Activated CD4-positive, alpha-beta memory T cell treated with anti-CD3 and anti-CD28 coated beads, Interleukin-2, amount 10 ng/mL, durations not matched to agents 7 days and 5 days (primary cell): ENCODE measurements at places on chromosomes 11 and 22.

GRCh38 chr11:47577460-47578041, 1.2 kb downstream of the KBTBD4 start:
- H3K4me1 ChIP-seq, result peaks cover 39% of the 10 kb centered on the region
- no peak for DNase-seq
- H3K27ac ChIP-seq, result no peak overlapping the region
- H3K4me3 ChIP-seq, result peak overlapping the region; percentile 91
- no peaks in the 10 kb centered on the region for H3K27me3 ChIP-seq

- no peaks in the 10 kb centered on the region for H3K27me3 ChIP-seq
- H3K27ac ChIP-seq, result no peak overlapping the region
- no peak for DNase-seq
- H3K4me1 ChIP-seq, result no peaks in the 10 kb centered on the region
These were observed 335.8 kb upstream of the DDI1 start for GRCh38 chr11:103700622-103701021.

GRCh38 chr11:69726481-69726880, 22.7 kb upstream of the FGF19 start:
- H3K36me3 ChIP-seq, result no peaks in the 10 kb centered on the region
- H3K4me1 ChIP-seq, result no peaks in the 10 kb centered on the region
- H3K27ac ChIP-seq, result no peak overlapping the region

DNA sequence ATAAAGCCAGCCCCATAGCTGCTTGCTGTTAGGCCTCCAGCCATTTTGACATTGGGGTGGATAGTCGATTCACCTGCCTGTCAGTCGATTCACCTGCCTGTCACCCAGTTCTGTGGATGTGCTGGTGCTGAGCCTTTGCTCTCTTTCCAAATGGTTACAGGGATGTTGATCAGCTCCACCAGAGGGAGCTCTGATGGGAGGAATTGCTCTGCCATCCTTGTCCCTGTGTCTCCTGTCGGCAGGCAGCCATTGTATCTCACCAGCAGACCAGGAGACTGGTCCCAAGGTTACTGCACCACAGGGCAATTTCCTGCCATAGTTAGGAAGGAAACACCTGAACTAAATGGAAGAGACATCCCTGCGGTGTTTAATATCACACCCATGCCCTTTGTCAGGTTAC, 6.1 kb downstream of the MPEG1 start:
- no peaks in the 10 kb centered on the region for H3K36me3 ChIP-seq
- H3K4me3 ChIP-seq, result no peak overlapping the region
- no peak for DNase-seq
- no peak overlapping the region for H3K27ac ChIP-seq
- peaks cover 18% of the 10 kb centered on the region for H3K4me1 ChIP-seq

DNA sequence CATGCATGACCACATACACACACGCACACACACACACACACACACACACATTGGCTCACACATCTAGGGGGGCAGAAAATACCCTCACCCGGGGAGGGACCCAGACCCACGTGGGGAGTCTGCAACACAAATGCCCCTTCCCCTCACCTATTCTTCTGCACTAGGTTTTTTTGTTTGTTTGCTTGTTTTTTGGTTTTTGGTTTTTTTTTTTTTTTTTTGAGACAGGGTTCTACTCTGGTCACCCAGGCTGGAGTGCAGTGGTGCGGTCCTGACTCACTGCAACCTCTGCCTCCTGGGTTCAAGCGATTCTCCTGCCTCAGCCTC, 28.4 kb downstream of the WEE1 start:
- no peak overlapping the region for H3K27ac ChIP-seq
- peaks cover 25% of the 10 kb centered on the region for H3K4me1 ChIP-seq
- DNase-seq, result no peak
- H3K27me3 ChIP-seq, result peaks cover 22% of the 10 kb centered on the region

- H3K36me3 ChIP-seq, result no peaks in the 10 kb centered on the region
- DNase-seq, result no peak
- no peak overlapping the region for H3K4me3 ChIP-seq
- peaks cover 3% of the 10 kb centered on the region for H3K4me1 ChIP-seq
These were observed 141.9 kb downstream of the IGLL1 start for GRCh38 chr22:23438216-23438615.

DNA sequence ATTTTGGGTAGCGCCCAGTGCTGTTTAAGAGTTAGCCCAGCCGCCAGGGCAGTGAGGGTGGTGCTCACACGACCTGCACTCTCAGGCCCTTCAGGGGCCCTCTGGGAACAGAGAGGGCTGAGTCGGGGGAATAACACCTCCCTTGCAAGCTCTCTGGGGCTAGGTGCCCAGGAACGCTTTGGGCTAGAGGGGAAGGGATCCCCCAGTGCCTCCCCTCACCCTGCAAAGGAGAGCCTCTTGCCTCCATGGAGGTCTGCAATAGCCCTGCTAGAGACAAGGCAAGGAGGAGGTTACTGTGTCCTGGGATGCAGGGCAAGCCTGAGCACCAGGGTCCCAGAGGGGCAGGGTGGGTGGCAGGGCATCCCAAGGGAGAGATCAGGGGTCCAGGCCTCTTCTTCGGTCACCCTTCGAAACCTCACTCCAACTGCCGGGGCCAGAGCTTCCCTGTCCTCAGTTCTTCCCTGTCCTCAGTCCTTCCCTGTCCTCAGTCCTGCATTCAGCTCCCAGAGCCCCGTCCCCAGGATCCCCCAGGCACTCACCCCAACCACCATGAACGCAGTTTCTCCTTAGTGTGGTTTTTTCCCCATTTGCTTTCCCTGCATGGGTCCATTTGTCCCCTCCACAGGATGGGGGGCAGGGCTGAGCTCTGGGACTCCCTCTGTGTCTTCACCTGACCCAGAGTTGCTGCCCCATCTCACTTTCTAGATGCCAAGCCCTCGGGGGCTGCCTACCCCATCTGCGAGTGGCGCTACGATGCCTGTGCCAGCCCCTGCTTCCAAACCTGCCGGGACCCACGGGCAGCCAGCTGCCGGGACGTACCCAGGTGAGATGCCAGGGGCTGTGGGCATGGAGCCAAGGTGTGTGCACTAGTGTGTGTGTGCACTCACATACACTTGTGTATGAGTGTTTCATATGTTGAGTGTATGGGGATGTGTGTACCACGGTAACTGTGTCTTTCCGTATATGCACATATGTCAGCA, 60.8 kb downstream of the OTOG start:
- H3K27ac ChIP-seq, result no peak overlapping the region
- no peak for DNase-seq
- no peaks in the 10 kb centered on the region for H3K36me3 ChIP-seq
- no peaks in the 10 kb centered on the region for H3K4me1 ChIP-seq

DNA sequence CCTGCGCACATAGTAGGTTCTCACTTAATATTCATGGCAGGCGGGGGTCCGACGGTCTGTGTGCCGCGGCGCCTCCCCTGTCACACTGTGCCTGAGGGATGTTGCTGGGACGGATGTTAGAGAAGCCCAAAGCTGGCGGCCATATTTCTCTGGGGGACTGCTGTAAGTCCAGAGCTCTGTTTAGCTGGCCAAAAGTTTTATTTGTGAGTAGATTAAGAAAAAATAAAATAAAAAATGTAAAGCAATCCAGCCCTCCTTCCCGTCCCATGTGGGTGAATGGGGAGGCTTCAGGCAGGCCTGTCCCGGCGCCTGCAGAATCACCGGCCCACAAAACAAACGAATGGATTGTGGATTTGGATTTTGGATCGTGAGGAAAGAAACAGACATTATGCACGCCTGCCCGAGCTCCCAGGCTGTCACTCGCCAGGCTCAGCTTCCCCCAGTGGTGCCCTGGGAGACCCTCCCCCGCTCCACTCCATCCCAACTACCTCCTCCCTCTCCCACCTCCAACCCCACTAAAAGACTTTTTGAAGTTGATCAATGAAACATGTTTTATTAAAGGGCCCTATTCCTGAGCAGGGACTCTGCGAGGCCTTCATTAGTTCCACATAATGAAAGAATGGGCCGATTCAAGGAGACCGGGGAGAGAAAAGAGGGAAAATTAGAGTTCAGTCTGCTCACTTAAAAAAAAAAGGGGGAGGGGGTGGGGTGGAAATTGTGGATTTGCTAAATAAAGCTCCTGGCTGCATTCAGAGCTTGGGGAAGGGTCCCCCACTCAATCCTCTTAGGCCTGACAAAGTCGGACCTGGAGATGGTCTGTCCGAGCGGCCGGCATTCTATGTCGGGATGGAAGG, 20.4 kb upstream of the SCUBE1 start:
- no peaks in the 10 kb centered on the region for H3K36me3 ChIP-seq
- H3K4me3 ChIP-seq, result no peak overlapping the region
- H3K27ac ChIP-seq, result no peak overlapping the region
- H3K4me1 ChIP-seq, result no peaks in the 10 kb centered on the region
- peaks cover 31% of the 10 kb centered on the region for H3K27me3 ChIP-seq

DNA sequence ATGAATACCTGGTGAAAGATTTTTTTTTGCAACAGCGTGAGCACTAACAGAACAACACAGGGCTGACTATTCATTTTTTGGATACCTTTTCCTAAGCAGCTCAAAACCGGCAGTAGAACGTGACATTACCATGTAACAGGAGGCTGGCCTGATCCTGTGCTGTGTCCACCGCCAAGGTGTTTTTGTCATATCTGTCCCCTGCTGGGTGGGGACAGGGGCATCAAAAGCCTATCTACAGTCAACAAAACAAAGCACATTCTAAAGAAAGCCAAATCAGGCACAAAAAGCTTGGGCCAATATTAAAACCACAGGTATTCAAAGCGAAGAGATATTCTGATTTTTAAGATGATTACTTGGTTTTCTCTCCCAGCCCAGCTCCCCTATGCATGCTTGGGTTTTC, 151.2 kb downstream of the LRRC4C start:
- no peak overlapping the region for H3K27ac ChIP-seq
- DNase-seq, result no peak
- no peak overlapping the region for H3K4me3 ChIP-seq
- no peaks in the 10 kb centered on the region for H3K27me3 ChIP-seq
- H3K36me3 ChIP-seq, result no peaks in the 10 kb centered on the region
- no peaks in the 10 kb centered on the region for H3K4me1 ChIP-seq

DNA sequence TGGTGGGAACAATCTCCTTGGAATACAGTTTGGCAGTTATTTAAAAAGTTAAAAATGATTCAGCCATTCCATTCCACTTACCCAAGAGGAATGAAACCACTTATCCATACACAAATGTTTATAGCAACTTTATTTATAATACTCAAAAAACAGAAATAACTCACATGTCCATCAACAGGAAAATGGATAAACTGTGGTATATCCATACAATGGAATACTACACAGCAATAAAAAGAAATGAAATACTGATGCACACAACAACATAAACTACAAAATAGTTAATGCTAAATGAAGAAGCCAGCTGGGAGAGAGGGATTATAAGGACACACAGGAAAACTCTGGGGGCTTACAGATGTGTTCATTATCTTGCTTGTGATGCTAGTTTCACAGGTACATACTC, 64.7 kb downstream of the FCHSD2 start:
- peaks cover 30% of the 10 kb centered on the region for H3K36me3 ChIP-seq
- H3K4me3 ChIP-seq, result no peak overlapping the region
- no peak overlapping the region for H3K27ac ChIP-seq
- no peak for DNase-seq
- H3K27me3 ChIP-seq, result no peaks in the 10 kb centered on the region

GRCh38 chr11:77876045-77876444, 55.1 kb downstream of the AAMDC start:
- no peak overlapping the region for H3K27ac ChIP-seq
- H3K36me3 ChIP-seq, result peaks cover 26% of the 10 kb centered on the region
- peaks cover 13% of the 10 kb centered on the region for H3K4me1 ChIP-seq
- DNase-seq, result no peak

GRCh38 chr22:32249231-32249630, 5.9 kb downstream of the SLC5A4 start:
- no peak for DNase-seq
- no peak overlapping the region for H3K4me3 ChIP-seq
- no peak overlapping the region for H3K27ac ChIP-seq
- no peaks in the 10 kb centered on the region for H3K4me1 ChIP-seq
- H3K36me3 ChIP-seq, result no peaks in the 10 kb centered on the region
- H3K27me3 ChIP-seq, result peaks cover 20% of the 10 kb centered on the region

DNA sequence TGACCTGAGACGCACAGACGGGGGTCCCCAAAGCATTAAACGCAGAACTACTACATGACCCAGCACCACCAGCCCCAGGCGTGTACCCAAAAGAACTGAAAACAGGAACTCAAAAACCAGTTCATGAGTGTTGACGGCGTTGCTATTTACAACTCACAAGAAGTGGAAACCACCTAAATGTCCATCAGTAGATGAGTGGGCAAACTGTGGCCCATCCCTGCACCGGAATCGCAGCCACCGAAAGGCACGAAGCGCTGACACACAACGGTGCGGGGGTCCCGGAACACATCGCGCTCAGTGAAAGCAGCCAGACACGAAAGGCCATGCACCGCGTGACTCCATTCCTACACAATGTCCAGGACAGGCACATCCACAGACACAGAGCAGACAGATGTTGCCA, 79.2 kb downstream of the TRMU start:
- no peaks in the 10 kb centered on the region for H3K36me3 ChIP-seq
- no peak overlapping the region for H3K4me3 ChIP-seq
- no peak overlapping the region for H3K27ac ChIP-seq
- H3K4me1 ChIP-seq, result no peaks in the 10 kb centered on the region
- H3K27me3 ChIP-seq, result no peaks in the 10 kb centered on the region

DNA sequence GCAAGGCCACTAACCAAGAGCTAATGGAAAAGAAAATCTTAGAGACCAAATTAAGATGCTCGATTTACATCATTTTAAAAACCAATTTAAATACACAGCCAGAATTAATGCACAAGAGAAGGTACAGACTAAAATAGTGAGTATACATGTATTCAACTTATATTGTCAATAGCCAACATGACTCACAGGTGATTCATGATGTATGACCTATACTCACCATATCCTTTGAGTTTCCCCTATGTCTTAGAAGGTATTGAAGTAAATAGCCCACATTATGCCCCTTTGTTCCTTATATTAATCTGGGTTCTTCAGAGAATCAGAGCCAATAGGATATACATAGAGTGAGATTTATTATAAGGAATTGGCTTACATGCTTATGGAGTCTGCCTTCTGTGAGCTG, 97.5 kb upstream of the ANO3 start:
- H3K27ac ChIP-seq, result no peak overlapping the region
- H3K36me3 ChIP-seq, result no peaks in the 10 kb centered on the region
- H3K4me3 ChIP-seq, result no peak overlapping the region
- DNase-seq, result no peak
- H3K4me1 ChIP-seq, result no peaks in the 10 kb centered on the region

DNA sequence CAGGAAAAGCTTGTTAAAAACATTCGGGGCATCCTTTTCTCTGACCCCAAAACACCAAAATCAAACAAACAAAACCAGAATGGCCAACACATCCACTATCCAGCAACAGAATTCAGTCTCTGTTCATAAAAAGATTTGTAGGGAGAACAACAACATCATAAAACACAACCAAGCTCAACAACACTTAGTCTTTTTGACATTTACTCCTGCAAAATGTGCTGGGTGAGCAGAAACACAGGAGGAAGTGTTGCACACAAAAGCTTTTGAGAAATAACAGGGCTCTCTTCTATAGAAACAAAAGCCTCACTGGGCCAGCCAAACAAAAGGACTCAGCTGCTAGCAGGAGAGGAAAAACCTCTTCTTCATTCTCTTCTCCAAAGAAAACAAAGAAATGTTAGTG, 736.0 kb upstream of the CCDC90B start:
- H3K36me3 ChIP-seq, result no peaks in the 10 kb centered on the region
- no peak overlapping the region for H3K4me3 ChIP-seq
- DNase-seq, result no peak
- no peak overlapping the region for H3K27ac ChIP-seq

GRCh38 chr11:104999721-105000120, 23.2 kb downstream of the CASP5 start:
- H3K27ac ChIP-seq, result no peak overlapping the region
- H3K27me3 ChIP-seq, result no peaks in the 10 kb centered on the region
- no peak overlapping the region for H3K4me3 ChIP-seq
- no peak for DNase-seq
- H3K4me1 ChIP-seq, result peaks cover 8% of the 10 kb centered on the region
